ENCODE measurements at places on chromosomes 6 and 20.

- no peak for DNase-seq
These were observed 23.6 kb downstream of the XRN2 start for GRCh38 chr20:21326700-21327099.

DNA sequence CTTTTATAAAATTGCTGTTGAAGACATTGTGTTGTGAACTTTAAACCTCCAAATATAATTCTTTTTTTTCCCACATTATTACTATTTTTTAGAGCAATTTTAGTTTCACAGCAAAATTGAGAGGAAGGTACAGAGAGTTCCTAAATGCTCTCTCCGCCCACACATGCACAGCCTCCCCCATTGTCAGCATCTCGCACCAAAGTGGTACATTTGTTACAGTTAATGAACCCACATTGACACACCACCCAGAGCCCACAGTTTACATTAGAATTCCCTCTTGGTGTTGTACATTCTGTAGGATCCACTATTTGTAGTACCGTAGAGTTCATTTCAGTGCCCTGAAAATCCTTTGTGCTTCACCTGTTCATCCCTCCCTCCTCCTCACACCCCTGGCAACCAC is 33.8 kb downstream of the TMEM181 start:
- no peak for DNase-seq

DNA sequence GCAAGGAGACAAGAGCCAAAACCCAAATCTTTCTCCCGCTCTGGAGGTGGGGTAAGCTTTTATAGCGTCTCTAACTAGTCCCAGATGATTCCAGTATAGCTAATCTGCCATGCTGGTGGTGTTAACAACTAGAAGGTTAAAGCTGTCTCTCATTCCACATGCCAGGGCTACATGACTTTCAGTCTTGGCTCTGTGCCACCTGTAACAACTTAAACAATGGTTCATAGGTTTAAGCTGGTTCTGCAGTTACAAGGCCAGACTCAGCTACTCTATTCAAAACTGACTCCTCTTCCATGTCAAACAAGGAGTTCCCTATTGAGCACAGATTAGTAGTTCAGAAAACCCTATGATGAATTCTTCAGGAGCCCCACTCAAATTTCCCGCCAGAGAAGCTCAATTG is 128.9 kb downstream of the ELOVL4 start:
- no peak for DNase-seq

DNA sequence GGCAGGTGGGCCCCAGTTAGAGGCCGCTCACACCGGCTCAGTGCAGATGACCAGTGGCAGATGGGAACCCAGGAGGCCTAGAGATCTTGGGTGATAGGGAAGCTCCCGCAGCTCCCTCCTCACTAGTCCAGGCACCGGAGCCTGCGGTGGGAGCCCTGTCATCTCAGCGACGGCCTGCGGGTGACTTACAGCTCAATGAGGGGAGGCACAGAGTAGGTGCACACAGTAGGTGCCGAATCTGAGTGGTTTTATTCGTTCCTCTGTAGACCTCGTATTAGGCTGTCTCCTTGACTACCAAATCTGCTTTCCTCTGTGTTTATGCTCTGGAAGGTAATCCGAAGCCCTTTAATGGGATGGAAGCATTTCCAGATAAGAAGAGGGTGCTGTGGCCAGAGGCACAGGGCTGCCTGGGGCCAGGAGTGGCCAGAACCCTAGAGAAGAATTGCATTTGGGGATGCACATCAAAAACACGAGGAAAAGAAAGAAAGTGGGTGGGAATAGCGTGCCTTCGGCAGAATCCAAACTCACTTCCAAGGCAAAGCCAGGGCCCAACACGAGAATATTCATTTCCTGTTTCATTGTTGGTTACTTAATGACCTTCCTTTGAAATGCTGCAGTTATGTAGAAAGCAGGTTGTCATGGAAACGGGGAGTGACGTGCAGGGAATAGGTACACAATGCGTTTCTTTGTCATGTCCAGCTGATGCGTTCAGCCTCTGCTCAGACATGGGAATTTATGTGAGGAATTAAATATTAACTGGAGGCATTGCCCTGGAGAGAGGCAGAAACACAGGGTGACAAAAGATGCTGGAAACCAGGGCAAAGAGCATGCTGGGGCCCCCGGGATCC is 24.7 kb downstream of the MYT1 start:
- no peak for DNase-seq

DNA sequence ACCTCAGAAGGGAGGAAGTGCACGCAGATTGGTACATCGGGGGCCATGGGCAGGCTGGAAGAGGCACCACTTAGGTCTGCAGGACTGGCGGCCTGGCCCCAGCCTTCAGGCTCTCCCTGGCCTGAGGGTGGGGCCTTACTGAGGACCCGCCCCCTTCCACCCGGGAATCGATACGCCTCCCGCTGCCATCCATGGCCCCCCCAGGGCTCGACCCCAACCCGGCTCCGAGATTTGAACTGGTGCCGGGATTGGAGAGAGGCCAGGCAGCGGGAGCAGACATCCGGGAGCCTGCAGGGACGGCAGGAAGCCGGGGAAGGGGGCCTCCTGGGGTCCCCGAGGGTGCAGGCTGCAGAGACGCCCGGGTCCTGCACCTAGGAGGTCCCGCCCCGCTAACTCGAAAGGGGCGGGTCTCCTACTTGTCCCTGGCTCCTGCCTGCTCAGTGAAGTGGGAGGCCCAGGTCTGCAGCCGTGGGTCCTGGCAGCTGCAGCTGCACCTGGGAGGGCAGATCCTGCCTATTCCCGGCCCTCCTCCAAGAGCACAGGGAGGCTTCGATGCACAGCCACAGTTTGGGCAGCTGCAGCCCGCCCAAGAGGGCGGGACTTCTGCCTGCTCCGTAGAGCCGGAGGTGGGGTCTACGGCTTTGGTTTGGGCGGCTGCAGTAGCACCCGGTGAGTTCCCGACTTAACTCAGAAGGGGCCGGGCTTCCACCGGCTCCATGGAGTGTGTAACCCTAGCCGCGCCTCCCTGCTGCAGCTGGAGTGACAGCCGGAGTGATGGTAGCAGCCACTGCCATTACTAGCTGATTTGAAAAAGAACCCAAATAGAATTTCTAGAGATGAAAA is 35.2 kb upstream of the TBC1D22B start:
- no peak for DNase-seq

DNA sequence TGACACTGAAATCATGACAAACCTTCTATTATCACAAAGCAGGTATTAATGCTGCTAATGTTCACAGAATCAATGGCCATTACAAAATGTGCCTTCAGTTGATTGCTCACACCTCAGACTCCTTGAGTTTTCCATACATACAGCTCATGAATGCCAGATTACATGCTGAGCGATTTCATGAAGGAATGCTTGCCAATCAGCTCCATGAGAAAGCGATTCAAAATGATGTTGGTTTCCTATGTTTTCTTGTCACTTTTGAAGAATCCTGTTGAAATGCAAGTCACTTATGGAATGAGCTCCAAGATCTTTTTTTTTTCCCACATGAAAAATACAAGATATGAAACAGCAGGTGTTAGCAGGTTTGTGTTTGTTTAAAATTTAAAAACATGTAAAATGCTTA is 71.4 kb upstream of the SHLD1 start:
- no peak for DNase-seq

DNA sequence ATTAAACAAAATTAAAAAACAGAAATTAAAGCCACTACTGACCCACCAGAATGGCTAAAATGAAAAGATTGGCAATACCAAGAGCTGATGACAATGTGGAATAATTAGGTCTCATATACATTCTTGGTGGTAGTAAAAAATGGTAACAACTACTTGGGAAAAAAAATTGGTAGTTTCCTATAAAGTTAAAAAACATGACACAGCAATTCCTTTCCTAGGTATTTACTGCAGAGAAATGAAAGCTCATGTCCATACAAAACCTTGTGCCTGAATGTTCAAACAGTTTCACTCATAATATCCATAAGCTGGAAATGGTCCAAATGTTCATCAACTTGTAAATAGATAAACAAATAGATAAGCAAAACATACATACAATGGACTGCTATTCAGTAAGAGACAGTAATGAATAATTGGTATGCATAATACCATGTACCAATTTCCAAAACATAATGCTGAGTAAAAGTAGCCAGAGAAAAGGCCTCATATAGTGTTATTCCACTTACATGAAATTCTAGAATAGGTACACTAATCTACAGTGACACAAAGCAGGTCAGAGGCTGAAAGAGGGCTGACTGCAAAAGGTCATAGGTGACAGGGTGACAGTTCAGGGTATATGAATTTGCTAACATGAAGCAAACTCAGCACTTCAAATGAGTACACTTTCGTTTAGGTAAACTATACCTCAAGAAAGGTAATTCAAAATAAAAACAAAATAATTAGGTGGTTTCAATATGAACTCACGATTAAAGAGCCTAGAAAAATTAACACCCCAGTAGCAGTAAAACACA is 53.0 kb downstream of the B3GAT2 start:
- DNase-seq: no peak

GRCh38 chr6:118500130-118501015 is 47.7 kb upstream of the PLN start:
- no peak for DNase-seq
